ENCODE measurements at places on chromosomes 5 and 9.

GRCh38 chr9:133999851-134000265 lies 7.7 kb upstream of the VAV2 start:
- no peak for DNase-seq

GRCh38 chr9:83204047-83204446 lies 141.1 kb upstream of the RASEF start:
- DNase-seq = no peak

GRCh38 chr5:62143268-62144229 lies 162.5 kb upstream of the KIF2A start:
- no peak for DNase-seq

DNA sequence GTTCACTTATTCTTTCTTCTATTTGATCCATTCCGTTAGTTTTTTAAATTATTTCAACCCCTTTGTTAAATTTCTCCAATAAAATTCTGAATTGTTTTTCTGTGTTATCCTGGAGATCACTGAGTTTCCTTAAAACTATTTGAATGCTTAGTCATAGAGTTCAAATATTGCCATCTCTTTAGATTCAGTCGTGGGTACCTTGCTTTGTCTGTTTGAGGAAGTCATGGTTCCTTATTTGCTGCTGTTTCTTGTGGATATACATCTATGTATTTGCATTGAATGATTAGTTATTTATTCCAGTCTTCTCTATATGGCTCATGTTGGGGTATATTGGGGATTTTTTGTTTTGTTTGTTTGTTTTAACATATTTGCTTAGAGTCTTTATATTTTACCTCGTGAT lies 80.6 kb downstream of the HINT1 start:
- DNase-seq = no peak

- no peak for DNase-seq
These were observed 178.4 kb downstream of the KIAA0825 start for GRCh38 chr5:94440015-94440414.

DNA sequence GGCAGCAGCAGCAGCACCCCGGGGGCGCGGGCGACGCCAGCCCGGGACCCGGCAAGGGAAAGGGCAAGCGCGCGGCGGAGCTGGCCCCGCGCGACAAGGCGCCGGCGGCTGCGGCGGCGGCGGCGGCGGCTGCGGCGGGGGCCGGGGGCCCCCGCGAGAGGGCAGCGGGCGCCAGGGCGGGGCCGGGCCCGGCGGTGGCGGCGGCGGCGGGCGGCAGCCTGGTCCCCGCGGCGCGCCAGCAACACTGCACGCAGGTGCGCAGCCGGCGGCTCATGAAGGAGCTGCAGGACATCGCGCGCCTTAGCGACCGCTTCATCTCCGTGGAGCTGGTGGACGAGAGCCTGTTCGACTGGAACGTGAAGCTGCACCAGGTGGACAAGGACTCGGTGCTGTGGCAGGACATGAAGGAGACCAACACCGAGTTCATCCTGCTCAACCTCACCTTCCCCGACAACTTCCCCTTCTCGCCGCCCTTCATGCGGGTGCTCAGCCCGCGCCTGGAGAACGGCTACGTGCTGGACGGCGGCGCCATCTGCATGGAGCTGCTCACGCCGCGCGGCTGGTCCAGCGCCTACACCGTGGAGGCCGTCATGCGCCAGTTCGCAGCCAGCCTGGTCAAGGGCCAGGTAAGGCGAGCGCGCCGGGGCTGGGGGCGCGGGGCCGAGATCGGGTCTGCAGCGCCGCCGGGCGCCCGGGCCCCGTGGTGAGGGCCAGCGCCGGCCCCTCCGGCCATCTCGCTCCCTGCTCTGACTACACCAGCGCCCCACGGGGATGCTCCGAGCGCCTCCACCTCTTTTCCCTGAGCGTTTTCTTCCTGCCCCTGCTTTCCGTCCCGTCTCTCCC lies at the start of gene UBE2QL1:
Gene UBE2QL1 (plus strand): TSS at position 238 of the 843 bp plus-strand sequence. CDS start 35 bp downstream, at position 273.
- DNase-seq = no peak

GRCh38 chr9:129785866-129786265 lies 17.1 kb upstream of the TOR1B start:
- no peak for DNase-seq

DNA sequence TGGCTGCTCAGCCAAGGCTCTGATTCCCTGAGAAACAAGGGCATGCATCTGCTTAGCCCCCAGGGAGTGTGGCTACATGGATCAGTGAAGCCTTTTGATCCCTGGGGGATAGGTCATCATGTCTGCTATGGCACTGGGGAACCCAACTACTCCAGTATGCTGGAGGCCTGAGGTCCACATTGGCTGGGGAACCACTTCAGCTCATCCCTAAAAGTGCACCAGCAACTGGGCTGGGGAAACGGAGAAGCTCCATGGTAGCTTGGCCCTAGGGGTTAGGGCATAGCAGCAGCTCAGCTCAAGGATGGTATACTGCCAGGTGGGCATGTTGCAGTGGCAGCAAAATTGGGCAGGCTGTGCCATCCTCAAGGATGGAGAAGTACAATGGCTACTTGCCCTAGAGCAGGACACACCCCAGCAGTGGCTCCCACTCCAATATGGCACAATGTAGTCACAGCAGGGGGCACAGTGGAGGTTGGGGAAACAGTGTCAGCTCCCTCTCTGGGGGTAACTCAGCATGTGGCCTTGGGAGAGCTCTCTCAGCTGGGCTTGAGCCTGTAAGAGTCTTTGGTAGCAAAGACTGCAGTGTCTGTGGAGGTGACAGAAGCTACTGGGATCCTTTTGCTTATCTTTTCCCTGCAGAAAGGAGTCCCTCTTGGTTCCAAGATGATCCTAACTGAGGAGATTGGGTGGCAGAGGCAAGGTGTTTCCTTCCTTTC lies 111.5 kb upstream of the FSTL4 start:
- DNase-seq = no peak

GRCh38 chr9:980640-981039 lies 4.2 kb downstream of the DMRT3 start:
- DNase-seq = no peak

GRCh38 chr5:134647750-134648424 lies 698 bp upstream of the SEC24A start:
- DNase-seq = peak; percentile 40

GRCh38 chr5:11494340-11494739 lies 409.9 kb downstream of the CTNND2 start:
- no peak for DNase-seq

DNA sequence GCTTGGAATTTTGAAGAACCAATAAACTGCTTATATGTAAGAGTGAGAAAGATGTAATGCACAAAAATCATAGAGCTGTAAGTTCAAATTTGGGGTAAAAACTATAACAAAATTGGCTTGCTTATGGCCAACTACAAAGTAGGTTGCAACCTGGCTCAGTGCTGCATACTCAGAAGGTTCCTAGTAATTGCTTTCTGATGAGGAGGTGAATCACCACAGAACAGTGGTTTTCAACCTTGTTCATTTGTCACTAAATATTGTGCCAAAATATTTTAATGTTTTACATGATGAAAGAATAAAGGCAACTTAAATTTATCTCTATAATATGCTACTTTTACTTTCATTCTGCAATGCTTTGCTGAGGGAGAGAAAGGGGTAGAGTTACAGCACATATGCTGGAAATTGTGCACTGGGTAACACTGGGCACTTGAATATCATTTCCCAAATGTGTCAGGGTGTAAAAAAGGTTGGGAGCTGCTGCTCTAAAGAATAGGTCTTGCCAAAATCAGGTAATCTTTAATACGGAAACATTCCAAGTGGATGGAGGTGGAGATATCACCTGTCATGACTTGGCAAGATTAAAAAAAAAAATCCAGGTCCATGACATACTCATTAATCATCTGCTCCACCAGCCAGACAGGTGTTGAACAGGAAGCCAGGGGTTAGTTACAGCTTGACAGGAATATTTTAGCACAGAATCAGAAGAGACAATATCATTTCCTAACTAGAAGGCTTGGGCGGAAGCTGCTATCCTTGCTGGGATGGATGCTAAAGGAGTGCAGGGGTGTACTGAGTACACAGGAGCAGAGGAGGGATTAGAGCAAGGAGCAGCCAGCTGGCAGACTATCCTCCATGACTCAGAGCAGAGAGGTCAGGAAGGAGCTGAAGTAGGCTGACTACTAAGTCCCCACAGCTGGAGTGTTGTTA lies 34.6 kb upstream of the CCL21 start:
- DNase-seq = no peak

GRCh38 chr9:89807101-89807395 lies 202.2 kb downstream of the GADD45G start:
- no peak for DNase-seq

DNA sequence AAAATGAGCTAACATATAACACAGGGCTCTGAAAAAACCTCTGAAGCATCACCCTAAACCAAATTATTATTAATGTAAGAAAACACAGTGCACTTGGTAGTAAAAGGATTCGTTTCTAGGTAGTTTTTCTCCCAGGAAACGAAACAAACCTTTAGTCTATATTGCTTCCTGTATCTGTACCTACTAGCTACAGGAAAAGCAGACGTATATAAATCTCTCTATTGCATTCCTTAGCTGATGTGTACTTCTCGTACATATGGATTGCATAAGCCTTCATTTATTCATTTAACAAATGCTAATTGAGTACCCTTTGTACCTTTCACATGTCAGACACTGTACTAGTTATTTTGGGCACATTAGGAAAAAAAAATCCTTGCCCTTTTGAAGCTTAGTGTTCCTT lies 85.0 kb upstream of the RASA1 start:
- peak; percentile 9 for DNase-seq

DNA sequence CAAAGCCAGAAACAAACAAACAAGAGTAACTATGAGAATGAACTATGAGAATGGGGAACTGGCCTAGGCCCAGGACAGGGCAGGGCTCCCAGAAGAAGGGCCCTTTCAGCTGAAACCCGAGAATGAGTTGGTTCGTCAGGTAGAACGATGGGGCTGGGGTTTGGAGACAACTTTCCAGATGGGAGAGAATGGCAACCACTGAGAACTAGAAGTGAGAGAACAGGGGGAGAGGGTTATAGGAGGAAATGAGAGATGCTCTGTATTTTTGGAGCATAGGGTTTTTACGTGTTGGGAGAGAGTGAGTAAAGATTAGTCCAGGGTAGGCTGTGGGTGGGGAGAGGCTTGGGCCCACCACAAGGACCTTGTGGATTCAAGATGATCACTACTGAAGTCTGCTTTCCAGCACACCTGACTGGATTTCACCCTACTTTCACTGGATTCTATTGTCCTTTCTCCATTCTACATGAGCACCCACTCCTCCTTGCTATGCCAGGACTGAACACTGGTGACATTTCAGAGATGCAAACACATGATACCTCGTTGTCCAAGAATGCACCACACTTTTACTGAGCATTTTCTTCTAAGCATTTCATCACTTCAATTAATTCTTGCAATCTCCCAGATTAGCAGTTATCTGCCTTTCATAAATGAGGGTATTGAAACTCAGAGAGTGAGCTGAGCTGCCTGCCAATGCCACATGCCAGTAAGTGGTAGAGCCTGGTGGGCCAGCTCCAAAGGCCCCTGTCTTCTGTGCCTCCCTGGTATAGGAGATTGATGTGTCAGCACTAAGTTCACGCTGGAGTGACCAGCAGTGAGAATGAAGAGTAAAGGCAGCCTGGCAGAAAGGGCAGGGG lies 3.2 kb upstream of the TMEM268 start:
- no peak for DNase-seq

- DNase-seq = no peak
These were observed 16.1 kb upstream of the TTLL11 start for GRCh38 chr9:122109035-122109813.

DNA sequence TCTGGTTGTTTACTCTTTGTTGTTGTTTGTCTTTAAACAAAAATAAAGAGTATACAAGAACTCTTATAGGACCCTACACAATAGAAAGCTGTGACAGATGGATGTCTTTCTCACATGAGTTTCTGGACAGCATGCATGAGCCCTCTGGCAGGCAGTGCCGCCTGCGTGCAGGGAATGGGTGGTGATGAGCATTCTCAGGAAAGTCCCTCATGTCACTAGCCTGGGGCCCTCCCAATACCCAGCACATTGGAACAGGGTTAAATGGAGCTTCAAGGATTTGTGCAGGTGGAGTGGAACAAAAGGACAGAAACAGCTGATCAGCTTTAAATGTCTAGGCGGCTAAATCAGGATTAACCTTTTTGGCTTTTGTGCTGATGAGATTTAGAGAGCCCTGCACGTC lies 181.0 kb upstream of the CD180 start:
- no peak for DNase-seq

GRCh38 chr5:142096382-142096781 lies 12.2 kb upstream of the NDFIP1 start:
- DNase-seq = no peak

DNA sequence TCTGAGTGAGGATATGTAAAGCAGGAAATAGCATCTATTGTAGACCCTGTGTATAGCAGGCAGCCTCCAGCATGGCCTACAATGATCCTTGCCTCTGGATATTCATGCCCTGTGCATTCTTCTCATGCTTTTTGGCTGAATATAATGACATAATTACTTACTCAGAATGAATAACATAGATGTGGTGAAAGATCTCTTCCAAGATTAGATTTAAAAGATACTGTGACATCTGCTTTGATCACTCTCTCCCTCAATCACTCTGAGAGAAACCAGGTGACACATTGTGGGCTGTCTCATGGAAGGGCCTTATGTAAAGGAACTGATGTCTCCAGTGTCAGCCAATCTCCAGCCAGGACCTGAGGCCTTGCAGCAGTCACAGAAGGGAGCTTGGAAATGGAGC lies 376.7 kb downstream of the DNAH5 start:
- no peak for DNase-seq

GRCh38 chr5:154320224-154321089 lies 125.3 kb upstream of the SAP30L start:
- no peak for DNase-seq

DNA sequence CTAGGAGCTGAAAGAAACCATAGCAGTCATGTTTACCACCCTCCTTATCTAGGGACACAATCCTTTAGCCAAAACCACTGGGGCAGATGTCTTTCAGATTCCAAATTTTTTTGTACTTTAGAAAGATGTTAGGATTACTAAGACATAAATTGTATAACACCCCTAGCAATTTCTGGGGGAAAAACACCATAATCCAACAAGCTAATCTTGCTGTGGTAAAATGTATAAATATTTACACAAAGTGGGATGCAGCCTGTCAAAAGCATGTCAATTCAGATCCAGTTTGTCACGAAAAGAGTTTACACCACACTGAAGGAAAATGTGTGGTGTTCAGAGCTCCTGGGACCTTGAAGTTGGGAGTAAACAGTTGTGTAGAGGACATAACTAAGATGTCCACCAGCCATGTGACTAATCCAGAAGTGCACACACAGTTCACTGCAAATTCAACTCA lies 274.3 kb downstream of the ADAMTSL1 start:
- no peak for DNase-seq

GRCh38 chr5:89706731-89707130 lies 702.8 kb downstream of the CETN3 start:
- DNase-seq = no peak

DNA sequence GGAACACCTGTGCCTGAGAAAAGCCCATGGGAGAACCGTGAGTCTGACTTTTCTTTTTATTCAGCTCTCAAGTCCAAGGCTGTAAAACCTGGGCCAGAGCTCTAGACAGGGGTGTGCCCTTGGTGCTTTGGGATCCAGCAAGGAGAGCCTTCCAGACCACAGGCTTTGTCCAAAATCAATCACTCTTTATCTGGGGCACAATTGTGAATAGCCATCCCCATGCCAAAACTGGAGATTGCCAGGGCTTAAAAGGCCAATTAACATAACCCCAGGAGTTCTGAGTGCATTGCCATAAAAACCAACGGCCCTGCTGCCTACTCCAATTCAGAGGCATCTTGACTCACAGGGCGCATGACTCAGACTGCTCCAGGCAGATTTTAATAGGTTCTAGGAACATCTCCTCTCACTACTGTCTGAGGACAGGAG lies 391.8 kb downstream of the ARHGEF28 start:
- no peak for DNase-seq

Data from CD4-positive, alpha-beta T cell treated with Interleukin-15 for 4 hours (primary cell).